Stimulated activated CD4-positive, alpha-beta T cell treated with anti-CD3 and anti-CD28 coated beads, Interleukin-15, amount 100 ng/mL, for 1 hour (primary cell): ENCODE measurements at places on chromosomes 2 and 18.

DNA sequence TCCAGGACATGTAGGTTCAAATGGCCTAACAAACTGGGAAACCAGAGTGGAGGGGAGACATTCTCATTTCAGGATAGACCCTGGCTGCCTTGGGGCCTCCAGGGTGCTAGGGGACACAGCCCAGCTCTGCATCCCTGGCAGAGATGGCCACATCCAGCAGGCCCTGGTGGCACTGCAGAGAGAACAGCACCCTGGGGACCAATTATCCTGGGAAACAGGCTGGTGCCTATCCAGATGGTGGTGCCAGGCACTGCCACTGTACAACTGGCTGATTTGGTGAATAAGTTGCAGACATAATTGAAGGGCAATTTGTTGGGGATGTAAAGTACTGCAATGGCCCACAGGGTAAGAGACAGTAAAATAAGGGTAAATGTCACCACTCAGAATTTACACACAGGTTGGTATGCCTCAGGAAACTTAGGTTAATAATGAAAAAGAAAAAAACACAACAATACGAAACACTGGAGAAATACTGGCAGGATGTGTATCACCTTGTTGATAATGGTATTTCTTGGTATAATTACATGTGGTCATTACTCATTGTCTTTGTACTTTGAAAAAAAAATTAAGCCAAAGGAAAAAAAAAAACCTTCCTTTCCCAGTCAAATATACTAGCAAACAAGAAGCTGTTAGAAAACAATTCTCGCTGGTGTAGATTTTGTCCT is 12.8 kb upstream of the SFTPB start:
- no peak for DNase-seq

DNA sequence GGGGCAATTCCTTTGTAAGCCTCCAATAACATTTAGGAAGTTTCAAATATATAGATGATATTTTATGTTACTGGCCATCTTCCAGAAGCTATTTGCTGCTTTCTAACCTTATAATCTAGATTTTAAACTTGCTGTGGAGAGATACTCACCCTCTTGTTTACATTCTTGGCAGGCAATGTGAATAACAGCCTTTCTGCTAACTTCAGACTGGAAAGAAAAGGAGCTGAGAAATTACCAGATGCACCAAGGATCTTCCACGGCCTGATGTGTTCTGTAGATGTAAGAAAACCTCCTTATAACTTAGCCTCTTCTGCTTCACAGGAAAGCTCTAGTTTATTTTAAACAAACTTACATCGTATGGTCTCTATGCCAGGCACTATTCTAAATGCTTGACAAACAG is 16.7 kb downstream of the REG1B start:
- no peak for DNase-seq

- no peak for DNase-seq
Observed at GRCh38 chr2:727071-727470, 49.9 kb upstream of the TMEM18 start.

DNA sequence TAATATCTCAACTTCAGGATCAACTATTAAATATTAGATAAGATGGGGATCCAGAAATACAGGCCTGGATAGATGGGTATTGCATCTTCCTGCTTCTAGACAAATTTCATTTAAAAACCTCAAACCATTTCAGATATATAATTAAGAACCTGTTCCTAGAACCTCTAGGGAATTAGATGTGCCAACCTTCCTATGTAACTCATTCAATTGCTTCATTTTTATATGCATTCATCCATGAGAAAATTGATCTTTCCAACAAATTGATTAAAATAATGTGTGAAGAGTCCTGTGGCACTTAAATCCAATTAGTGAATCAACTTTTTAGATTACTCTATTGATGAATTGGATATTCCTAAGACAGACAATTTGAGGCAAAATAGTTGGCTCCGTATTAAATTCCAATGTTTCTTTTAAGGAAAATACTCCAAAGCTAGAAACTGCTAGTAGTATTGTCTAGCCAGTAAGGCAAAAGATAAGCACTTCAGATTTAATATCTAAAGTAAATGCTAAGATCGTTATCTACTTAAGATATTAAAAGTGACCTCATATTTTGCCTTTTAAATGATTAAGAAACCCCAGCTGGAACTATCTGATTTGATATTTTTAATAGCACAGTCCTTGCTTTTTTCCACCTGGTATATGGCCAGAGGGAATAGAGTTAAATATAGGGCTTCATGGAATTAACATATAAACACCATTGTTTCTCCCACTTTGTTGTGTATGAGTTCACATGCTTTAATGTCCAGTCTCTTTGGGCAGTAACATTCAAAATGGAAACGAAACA is 35.8 kb downstream of the DARS1 start:
- DNase-seq = no peak

GRCh38 chr2:58447586-58447985 is 206.5 kb upstream of the FANCL start:
- no peak for DNase-seq

GRCh38 chr2:163682695-163683094 is 53.1 kb downstream of the FIGN start:
- no peak for DNase-seq

DNA sequence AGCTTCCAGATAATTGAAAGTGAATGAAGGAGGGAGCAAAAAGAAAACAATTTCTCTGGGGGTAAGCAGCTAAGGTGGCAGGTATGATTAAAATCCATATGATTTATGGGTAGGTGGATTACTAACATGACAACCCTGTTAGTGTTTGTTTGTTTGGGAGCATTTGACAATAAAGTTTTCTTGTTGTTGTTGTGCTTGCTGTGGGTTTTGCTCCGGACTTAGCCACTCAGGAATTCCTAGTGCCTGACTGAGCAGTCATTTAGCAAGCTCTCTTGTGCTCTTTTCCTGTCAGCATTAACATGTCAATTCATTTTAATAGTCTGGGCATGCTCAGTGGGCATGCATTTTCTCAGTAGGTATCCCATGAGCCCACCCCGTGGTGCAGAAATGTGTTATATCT is 674.8 kb upstream of the ZEB2 start:
- no peak for DNase-seq

DNA sequence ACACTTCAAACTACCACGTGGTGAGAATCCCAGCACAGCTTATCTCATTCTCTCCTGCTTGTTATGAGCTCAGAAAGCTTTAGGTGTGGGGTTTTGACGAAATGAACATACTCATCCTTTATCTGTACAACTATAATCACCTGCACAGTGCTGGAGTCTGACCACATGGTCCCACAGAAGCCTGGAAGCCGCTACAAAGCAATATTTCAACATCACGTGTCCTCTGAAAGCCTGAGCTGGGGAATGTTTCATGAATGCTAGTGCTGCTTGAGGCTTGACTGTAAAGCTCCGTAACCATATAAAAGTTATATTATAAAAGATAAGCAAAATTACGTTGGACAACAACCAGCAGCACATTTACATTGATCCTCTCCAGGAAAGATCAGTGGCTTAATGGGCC is 43.9 kb downstream of the PIEZO2 start:
- DNase-seq = no peak

DNA sequence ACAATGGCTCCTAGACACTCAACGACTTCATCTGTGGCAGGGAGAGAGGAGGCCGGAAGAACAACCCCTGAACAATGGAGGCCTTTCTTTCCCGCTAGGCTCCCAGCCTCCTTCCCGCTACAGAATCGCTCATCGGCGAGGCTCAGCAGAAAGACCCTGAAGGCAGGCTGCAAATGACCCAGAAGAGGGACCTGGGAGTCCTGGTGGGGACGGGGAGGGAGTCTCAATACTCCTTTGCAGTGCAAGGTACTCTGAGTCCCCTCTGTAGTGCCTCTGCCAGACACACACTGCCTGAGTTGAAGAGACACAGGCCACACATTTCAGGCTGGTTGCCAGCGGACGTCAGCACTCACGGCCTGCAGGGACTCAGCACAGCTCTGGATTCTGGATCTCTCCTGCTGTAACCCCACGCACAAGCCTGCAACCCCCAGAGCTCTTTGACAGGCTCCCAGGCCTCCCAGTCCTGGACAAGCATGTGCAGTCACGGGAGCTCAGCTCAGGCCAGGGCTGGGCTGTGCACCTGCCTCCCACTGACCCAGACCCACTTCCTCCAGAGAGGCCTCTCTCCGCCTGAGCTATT is 6.1 kb downstream of the GPR17 start:
- DNase-seq = no peak

DNA sequence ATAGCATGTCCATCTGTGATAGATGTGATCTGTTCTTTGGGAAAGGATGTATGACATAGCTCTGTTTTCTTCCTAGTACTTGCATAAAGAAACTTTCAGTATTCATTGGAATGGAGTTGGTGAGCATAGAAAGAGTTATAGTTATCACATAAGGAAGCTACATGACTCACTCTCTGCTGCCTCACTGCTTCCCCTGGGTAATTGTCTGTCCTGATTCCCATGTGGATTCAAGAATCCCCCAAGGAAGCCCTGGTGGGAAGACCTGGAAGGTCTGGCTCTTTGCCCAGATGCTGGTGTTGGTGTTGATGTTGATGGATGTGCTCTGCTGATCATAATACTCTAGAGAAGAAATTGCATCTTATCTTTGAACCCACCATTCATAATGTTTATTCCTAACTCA is 60.6 kb downstream of the PTPN4 start:
- no peak for DNase-seq

GRCh38 chr18:8050616-8051329 is 483.7 kb downstream of the PTPRM start:
- DNase-seq = no peak

DNA sequence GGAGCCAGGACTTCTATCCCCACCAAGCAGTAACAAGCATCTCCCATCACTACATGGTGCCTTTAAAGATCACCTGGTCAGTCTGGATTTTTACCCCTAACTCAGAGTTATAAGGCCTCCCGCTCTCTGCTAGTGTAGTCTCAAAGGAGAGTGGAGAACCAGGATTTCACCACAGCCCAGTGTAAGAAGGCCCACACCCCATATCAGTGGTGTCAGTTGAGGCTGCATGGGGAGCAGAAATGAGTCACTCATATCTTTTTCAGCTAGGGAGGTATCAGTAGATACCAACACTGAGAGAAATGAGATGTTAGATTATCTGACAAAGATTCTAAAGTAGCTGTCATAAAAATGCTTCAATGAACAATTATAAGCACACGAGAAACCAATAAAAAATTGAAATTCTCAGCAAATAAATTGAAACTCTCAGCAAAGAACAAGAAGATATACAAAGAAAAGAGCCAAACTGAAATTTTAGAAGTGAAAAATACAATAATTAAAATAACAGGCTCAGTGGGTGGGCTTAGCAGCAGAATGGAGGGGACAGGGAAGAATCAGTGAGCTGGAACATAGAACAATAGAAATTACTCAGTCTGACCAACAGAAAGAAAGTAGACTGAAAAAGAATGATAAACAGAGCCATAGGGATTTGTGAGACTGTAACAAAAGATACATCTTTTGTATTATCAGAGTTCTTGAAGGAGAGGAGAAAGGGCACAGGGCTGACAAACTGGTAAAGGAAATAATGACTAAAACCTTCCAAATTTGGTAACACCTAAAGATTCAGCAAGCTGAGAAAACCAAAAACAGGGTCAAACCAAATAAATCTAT is 257.7 kb downstream of the ANAPC1 start:
- no peak for DNase-seq

- no peak for DNase-seq
Observed at GRCh38 chr2:119160361-119160990, 1.9 kb upstream of the C1QL2 start.

GRCh38 chr2:187566266-187566665 is 12.0 kb upstream of the TFPI start:
- no peak for DNase-seq

DNA sequence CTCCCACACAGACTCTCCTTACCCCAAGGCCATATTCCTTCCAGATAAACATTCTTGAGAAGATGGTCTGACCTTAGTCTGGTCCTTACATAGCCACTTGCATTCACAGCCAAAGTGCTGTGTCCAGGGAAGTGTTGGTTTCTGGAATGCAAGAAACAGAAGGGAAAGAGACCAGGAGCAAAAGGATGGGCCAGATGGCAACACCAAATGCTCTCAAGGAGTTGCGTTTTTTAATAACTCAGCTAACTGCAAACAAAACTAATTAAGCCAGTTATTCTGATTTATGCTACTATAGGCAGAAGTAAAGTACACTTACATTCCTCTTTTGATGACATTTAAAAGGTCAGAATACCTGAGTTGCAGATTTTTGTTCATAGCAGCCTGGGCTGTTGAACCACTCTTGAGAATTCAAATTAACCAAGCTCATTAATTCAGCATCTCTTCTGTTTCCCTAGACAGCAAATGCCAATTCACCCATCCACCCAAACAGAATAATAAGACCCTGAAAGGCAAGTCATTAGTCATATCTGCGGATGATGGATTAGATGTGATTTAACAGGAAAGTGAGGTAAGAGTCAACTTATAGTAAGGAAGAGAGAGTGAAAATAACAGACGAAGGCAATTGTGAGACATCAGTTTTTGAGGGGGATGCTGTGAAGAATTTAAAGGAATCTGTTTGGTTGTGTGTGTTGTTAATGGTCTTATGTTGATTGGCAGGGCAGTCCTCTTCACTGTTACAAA is 18.8 kb downstream of the CCDC85A start:
- no peak for DNase-seq

GRCh38 chr2:47801118-47801517 is 18.2 kb downstream of the MSH6 start:
- DNase-seq = no peak

GRCh38 chr2:236824836-236825235 is 255.2 kb downstream of the ACKR3 start:
- DNase-seq = no peak

- DNase-seq = no peak
Observed at GRCh38 chr18:22451796-22452195, 34.1 kb upstream of the CTAGE1 start.

DNA sequence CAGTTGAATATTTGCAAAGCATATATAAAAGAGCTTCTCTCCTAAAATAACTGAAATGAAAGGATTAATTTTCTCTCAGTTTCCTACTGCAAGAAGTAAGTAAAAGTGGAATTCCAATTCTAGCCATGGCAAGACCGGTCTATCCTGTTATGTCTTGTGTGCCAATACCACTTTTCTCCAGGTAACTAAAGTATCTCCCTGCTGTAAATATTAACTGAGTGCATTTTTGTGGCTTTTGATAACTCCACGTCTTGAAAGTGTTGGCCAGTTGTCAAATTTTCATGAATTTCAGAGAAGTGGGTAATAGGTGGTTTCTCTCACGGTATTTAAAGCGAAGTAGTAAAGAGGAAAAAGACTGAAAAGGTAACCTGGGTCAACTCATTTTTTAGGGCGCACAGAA is 225.9 kb downstream of the NEDD4L start:
- no peak for DNase-seq

DNA sequence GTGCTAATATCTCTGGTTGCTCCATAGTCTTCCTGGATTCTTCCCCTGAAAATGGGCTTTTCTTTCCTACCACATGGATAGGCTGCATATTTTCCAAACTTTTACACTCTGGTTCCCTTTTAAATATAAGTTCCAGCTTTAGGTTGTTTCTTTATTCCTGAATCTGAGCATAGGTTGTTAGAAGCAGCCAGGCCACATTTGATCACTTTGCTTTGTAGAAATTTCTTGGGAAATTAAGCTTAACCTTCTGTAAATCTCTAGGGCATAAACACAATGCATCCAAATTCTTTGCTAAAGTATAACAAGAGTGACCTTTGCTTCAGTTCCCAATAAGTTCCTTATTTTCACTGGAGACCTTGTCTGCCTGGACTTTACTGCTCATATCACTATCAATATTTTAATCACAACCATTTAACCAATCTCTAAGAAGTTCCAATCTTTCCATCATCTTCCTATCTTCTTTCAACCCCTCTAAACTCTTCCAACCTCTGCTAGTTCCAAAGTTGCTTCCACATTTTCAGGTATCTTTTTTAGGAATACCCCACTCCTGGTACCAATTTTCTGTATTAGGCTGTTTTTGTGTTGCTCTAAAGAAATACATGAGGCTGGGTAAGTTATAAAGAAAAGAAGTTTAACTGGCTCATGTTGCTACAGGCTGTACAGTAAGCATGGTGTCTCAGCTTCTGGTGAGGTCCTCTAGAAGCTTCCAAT is 389.6 kb upstream of the HS6ST1 start:
- DNase-seq = no peak
